ENCODE measurements at places on chromosomes 13 and 19. TPM values are rescaled to one million over a fixed set of nuclear protein-coding genes. Genes with fewer than 3 reads are reported as not detected.

The PEAK3 gene
- not detected for total RNA-seq

DNA sequence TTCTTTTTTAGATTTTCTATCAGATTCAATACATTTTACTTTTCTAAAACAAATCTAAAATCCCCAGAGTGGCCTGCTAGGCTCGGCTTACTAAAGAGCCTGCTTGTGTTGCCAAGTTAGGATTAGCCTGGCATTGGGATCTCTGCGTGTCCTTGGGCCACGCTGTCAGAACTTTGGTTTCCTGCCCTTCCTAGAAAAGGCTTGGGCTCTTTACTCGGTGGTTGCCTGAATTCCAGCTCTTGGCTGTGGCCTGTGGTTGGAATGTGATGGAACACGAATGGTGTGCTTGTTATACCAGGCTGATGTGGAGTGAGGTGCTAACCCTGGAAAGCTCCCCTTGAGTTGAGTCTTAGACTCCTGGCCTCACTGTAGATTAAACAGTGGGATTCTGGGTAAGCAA lies 8.5 kb downstream of the SPATA13 start:
- DNase-seq: no peak

The CELF5 gene
- 3.1 TPM for total RNA-seq

DNA sequence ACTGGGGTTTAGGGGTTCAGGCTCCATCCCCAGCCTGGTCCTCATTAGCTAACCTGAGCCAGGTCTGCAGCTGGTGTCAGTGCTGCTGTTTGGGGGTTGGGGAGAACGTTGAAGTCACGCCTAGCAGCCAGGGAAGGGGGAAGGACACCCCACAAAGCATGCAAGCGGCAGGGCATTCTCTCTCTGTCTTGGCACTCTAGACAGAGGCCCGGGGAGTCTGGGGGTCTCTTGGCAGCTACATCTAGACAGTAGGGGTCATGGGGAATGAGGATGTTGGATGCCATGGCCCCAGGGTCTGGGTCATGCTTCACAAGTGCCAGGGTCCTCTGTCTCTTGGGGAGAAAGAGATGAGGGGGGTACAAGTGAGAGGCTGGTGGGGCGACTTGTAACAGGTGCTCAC lies 2.6 kb downstream of the ERICH4 start:
- DNase-seq: no peak

- DNase-seq: no peak
Measured at GRCh38 chr19:13998426-13998825, 7.7 kb downstream of the RFX1 start.

The BRSK1 gene
- 34.7 TPM for total RNA-seq

The FUT1 gene
- 0.14 TPM for total RNA-seq

DNA sequence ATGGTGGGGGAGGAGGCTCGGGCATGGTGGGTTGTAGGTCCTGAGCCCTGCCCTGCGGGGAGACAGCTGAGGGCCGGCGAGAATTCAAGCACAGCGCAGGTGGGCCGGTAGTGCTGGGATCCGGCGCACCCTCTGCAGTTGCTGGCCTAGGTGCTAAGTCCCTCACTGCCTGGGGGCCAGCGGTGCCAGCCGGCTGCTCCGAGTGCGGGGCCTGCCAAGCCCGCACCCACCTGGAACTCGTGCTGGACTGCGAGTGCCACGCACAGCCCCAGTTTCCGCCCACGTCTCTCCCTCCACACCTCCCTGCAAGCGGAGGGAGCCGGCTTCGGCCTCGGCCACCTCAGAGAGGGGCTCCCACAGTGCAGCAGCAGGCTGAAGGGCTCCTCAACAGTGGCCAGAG lies 33.7 kb downstream of the EEF1AKMT1 start:
- no peak for DNase-seq

- no peak for DNase-seq
Measured at GRCh38 chr13:99558570-99559180, 57.4 kb downstream of the TM9SF2 start.

DNA sequence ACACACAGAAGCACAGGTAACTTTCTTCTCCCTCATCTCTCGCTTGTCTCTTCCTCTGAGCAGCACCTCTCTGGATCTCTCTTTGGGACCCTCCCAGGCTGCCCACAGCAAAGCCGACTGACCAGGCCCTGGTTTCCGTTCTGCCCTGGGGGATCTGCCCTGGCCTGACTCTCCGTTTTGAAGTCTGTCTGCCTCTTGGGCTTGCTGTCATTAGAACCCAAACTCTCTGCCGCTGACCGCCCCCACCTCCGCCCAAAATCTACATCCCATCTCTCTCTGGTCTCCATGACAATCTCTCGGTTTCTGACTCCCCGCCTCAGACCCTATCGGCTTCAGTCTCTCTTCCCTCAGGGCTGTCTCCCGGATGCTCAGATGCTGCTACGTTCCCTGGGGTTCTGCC lies 6.9 kb downstream of the KCNC3 start:
- DNase-seq: no peak

- DNase-seq: no peak
Measured at GRCh38 chr19:48907671-48908070, 7.6 kb downstream of the NUCB1 start.

- no peak for DNase-seq
Measured at GRCh38 chr13:35724446-35724845, 248.0 kb upstream of the MAB21L1 start.

DNA sequence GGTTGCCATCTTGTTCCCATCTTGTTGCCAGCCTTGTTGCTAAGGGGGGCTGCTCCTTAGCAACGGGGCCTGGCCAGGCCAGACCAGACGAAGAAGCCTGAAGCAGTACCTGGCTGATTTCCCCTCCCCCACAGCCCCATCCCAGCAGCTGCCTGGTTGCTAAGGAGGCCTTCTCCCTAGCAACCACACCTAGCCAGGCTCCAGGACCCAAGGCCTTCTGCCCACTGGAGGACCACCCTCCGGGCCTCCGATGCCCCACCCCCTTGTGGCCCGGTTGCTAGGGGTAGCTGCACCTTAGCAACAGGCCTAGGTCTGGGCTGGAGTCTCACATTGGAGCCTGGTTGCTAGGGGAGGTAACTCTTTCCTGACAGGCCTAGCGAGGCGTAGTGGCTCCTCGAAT lies 3.9 kb downstream of the PRRG2 start:
- no peak for DNase-seq

DNA sequence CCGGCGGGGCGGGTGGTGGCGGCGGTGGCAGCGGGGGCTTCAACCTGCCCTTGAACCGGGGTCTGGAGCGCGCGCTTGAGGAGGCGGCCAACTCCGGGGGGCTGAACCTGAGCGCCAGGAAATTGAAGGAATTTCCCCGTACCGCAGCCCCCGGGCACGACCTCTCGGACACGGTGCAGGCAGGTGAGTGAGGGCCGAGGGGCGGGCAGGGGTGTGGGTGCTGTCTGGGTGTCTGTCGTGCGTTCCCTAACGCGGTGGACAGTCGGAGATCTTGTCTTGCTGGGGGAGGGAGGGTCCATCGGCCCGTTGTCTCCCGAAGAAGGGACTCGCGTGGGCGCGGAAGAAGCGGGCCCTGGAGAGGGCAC lies 533 bp downstream of the LRCH1 start:
- DNase-seq: peak; percentile 34

- DNase-seq: no peak
Measured at GRCh38 chr13:101556676-101557123, 104.2 kb downstream of the ITGBL1 start.

DNA sequence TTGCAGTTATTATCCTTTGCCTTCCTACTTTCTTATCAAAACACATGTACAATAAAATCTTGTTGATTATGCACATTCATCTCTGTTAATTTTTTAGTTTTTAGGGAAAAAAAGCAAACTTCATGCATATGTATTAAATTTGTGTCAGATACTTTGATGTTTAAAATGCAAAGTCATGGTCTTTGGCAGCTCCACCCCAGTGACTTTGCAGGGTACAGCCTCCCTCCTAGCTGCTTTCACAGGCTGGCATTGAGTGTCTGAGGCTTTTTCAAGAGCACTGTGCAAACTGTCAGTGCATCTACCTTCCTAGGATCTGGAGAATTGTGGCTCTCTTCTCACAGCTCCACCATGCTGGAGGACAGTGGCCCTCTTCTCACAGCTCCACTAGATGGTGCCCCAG lies 1988.1 kb upstream of the PCDH20 start:
- DNase-seq: no peak

GRCh38 chr13:39501702-39502324 lies 101.2 kb downstream of the LHFPL6 start:
- DNase-seq: no peak

DNA sequence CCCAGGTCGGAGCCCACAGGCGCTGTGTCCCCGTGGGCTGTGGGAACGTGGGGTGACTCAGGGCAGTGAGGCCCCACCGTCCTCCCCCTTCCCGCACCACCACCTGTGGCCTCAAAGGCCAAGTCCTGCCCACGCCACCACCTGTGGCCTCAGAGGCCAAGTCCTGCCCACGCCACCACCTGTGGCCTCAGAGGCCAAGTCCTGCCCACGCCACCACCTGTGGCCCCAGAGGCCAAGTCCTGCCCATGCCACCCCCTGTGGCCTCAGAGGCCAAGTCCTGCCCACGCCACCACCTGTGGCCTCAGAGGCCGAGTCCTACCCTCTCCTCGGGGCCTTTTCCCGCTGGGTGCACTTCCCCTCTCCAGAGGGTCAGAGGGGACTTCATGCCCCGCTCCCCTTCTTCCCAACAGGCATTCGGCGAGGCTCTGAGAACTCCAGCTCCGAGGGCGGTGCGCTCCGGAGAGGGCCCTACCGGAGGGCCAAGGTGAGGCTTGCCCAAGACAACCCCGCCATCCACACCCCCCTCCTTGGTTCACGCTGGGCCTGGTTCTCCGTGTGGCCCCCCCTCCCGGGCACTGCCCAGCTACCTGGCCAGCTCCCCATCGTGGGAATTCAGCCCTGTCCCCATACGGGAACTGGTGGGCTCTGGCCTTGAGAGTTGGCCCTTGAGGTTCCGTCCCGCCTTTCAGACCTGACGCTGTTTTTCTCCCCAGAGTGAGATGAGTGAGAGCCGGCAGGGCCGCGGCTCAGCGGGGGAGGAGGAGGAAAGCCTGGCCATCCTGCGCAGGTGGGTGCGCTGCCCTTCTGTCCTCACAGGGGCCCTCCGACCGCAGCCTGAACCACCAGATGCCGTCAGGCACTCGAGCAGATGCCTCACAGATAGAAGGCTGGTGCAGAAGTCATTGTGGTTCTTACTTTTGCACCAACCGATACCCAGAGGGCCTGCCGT lies 27.4 kb upstream of the F7 start:
- DNase-seq: no peak

GRCh38 chr13:76917095-76917494 lies 30.9 kb upstream of the KCTD12 start:
- DNase-seq: peak; percentile 59

The IL27RA gene
- total RNA-seq: 7.1 TPM

DNA sequence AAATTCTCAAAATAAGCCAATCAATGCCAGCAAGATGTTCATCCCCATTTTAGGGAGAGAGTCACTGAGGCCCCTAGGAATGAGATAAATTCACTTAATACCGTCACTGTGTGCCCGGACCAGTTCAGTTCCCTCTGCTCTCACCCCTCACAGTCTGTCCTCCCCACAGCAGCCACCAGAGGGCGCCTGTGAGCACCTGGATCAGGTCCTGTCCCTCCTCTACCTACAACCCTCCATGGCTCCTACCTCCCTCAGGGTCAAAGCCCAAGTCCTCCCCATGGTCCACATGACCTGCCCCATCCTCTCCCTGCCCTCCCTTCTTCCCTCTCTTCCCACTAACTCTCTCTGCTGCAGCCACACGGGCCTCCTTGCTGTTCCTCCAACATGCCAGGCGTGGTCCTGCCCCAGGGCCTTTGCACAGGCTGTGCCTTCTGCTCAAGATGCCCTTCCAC lies 42.0 kb upstream of the NFIC start:
- no peak for DNase-seq

DNA sequence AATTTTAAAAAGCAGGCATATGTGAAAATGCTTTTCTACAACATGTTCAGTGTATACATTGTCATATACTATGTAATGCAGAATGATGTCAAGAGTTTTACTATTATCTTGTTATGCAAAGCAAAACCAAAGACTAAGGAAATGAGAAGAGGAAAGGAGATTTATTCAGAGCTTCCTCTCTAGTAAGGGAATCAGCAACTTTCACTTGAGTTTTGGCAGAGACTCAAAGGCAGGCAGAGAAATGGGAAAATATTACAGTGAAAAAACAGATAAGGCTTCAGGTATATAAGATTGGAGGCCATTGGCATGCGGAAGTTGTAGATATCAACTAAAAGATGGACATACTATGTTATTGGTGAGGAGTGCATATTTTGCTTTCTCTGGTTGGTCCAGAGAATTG lies 512.0 kb upstream of the PCDH20 start:
- DNase-seq: no peak

The ASPDH gene
- not detected for total RNA-seq

The RFPL4AL1 gene
- total RNA-seq: not detected

DNA sequence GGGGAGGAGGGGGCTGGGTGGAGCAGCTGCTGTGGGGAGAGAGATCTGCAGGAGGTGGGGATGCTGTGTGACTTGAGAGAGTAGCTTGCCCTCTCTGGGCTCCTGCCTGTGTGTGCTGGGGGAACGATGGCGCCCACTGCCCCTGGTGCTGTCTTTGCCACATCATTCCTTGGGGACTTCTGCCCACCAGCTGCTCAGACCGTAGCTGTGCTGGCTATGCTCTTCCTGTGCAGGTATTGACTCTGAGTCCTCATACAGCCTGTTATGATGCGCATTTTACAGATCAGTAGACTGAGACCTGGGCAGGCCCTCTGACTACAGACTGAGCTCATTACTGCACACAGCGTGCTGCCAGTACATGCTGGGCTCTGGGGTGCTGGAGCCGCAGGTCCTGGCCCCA lies 51.1 kb downstream of the DNM2 start:
- DNase-seq: no peak

GRCh38 chr13:74892096-74892495 lies 589.9 kb downstream of the TBC1D4 start:
- DNase-seq: no peak

- no peak for DNase-seq
Measured at GRCh38 chr13:48476686-48477085, 56.2 kb downstream of the RCBTB2 start.

DNA sequence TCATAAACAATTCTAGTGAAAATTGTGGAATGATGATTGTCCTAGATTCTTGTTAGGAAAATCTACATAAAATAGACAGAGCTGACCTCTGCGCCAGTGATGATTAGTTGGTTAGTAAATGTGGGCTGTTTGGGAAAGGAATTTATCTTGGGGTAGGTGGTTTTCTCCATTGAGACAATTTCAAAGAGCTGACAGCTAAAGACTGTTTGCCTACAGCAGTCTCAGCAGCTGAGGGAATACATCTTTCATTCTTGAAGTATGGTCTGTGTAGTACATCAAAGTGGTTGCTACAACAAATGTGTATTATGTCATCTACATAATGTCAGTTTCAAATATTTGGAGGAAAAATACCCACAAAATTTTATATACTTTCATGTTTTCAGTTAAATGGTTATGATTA lies 117.2 kb upstream of the TRPC4 start:
- DNase-seq: no peak

- peak; percentile 47 for DNase-seq
Measured at GRCh38 chr19:49567861-49568441, 12.4 kb downstream of the NOSIP start.

The PRSS57 gene
- not detected for total RNA-seq

GRCh38 chr19:8611877-8612806 lies 1.6 kb upstream of the ADAMTS10 start:
- no peak for DNase-seq

GRCh38 chr19:47821460-47822020 lies at the start of gene CRX:
Gene CRX (plus strand): TSS chr19:47821937. CDS start chr19:47834444, 12,507 bp downstream.
- no peak for DNase-seq

The ZNF780B gene
- total RNA-seq: 21.4 TPM

GRCh38 chr19:5914946-5915781 lies 1.1 kb downstream of the CAPS start:
- DNase-seq: peak; percentile 49

The TPP2 gene
- 32.0 TPM for total RNA-seq

The OSCAR gene
- total RNA-seq: not detected

GRCh38 chr19:6551607-6552450 lies 21.0 kb downstream of the TNFSF9 start:
- peak; percentile 17 for DNase-seq

GRCh38 chr19:6416658-6417405 lies 7.8 kb downstream of the KHSRP start:
- no peak for DNase-seq

Data from cardiac muscle cell (in vitro differentiated cells and primary cell).